ENCODE measurements at places on chromosomes 7 and 10. TPM values are rescaled to one million over a fixed set of nuclear protein-coding genes. Genes with fewer than 3 reads are reported as not detected.

DNA sequence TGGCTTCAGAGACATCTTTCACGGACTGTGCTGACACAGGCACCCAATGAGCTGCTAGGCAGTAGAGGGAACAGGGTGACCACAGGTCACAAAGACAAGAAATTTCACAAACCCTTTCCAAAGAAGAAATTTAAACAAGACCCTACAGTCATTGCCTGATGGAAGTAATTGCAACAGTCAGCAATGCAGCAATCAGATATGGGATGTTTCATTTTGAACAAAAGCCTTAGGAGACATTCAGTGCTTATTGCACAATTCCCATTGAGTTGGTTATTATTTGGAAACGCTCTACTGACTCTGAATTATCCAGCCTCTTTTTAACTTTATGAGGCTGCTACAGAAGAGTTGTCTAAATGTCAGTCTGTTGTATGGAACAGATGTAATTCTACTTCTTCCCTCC lies 85.5 kb downstream of the ETV1 start:
- H3K27ac ChIP-seq, result no peak overlapping the region
- no peaks in the 10 kb centered on the region for H3K27me3 ChIP-seq
- no peak for DNase-seq
- no peak overlapping the region for H3K4me3 ChIP-seq

Gene MDFIC
- 142 TPM for total RNA-seq

- no peaks in the 10 kb centered on the region for H3K27me3 ChIP-seq
- H3K4me1 ChIP-seq, result no peaks in the 10 kb centered on the region
- no peaks in the 10 kb centered on the region for H3K36me3 ChIP-seq
- no peak overlapping the region for H3K4me3 ChIP-seq
- H3K27ac ChIP-seq, result no peak overlapping the region
Measured at GRCh38 chr10:70557086-70557845, 45.3 kb downstream of the PRF1 start.

Gene GNG11
- 23.8 TPM for total RNA-seq

GRCh38 chr10:120251821-120252442 lies 205.1 kb upstream of the PLPP4 start:
- H3K4me1 ChIP-seq, result no peaks in the 10 kb centered on the region
- H3K27ac ChIP-seq, result no peak overlapping the region
- no peak overlapping the region for H3K4me3 ChIP-seq
- H3K27me3 ChIP-seq, result peaks cover 4% of the 10 kb centered on the region

DNA sequence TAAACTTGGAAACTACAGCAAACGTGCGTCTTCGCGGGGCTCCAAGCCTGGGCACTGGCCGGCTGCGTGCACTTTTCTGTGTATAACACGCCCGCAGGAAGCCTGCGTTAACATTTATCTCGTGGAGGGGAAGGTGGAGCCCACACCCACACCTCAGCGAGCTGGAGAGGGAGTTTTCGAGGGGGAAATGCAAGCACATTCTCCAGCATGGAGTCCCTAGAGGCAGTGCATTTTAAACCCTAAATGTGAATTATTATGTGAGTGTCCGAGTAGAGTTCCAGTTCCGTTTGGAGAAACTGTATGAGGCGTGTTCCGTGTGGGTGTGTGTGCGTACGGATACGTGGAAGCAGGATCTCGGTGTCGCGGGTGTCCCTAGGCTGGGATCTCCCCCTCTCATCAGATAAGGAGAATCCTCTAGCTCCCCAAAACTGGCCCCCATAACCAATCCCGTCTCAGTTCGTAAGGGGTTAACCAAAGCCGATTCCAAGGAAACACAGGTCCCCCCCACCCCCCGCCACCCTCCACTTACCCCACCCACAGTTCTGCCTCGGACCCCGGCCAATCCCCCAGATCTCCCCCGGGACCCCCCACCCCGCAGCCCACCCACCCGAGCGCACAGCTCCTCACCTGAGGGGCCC lies 403 bp downstream of the CDK6 start:
- no peaks in the 10 kb centered on the region for H3K36me3 ChIP-seq
- H3K27me3 ChIP-seq, result no peaks in the 10 kb centered on the region
- peak overlapping the region; percentile 90 for H3K4me3 ChIP-seq
- peak overlapping the region; percentile 91 for H3K27ac ChIP-seq
- DNase-seq, result peak; percentile 23

Gene YWHAG
- total RNA-seq, result 63.4 TPM

- H3K27me3 ChIP-seq, result peaks cover 3% of the 10 kb centered on the region
- DNase-seq, result no peak
- H3K4me1 ChIP-seq, result no peaks in the 10 kb centered on the region
Measured at GRCh38 chr10:25843551-25844170, 90.4 kb upstream of the MYO3A start.

Gene AGAP3
- total RNA-seq, result 47.3 TPM

Gene FRMD4A
- 14.6 TPM for total RNA-seq

DNA sequence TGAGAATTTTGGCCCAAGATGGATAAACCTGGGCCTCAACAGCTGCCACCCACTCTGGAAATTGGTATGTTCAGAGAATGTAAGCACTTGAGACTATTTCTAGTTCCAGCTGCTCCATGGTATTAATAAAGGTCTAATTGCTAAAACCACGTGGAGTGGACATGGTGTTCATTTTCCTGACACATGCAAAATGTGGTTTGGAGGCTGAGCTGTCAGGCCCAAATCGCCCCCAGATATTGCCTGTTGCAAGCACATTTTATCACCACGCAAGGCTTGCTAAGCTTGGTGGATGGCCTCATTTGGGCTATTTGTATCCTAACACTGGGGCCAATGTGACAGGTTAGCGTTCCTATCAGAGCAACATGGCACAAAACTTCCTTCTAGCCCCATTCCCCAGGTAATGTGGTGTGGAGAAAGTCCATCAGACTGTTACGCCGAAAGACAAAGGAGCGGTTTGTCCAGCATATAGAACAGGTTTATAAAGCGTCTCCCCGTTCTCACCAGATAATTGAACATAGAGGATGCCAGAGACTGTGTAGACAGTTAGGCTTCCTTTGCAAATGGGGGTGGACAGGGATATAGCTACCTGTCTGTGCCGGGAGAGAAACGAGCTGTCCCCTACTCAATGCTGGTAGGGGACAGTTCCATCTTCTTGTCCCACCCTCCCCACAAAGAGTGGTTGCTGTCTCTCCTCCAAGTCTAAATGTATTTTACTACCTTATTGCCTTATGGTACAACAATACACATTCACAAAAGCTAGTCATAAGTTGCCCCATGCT lies 78.0 kb upstream of the ANKRD1 start:
- no peak overlapping the region for H3K27ac ChIP-seq
- H3K36me3 ChIP-seq, result no peaks in the 10 kb centered on the region
- no peak overlapping the region for H3K4me3 ChIP-seq
- H3K4me1 ChIP-seq, result no peaks in the 10 kb centered on the region
- H3K27me3 ChIP-seq, result no peaks in the 10 kb centered on the region
- DNase-seq, result no peak

Gene GSTO2
- 4.1 TPM for total RNA-seq

- H3K4me1 ChIP-seq, result no peaks in the 10 kb centered on the region
- H3K4me3 ChIP-seq, result no peak overlapping the region
- no peak overlapping the region for H3K27ac ChIP-seq
- H3K27me3 ChIP-seq, result no peaks in the 10 kb centered on the region
Measured at GRCh38 chr10:127444155-127444554, 105.0 kb upstream of the NPS start.

DNA sequence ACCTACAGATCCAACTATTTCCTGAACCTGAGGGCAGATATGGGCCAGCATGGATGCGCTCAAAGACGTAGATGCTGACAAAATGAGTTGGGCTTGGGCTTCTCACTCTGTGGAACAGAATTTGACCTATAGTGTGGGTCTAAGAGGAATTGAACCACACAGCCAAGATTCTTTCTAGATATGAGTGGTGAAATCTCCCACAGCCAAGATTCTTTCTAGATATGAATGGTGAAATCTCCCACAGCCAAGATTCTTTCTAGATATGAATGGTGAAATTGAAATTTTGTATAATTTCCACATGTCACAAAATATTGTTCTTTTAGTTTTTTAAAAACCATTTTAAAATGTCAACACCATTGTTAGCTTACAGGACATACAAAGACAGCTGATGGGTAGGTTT lies 215.4 kb upstream of the LRGUK start:
- H3K27ac ChIP-seq, result no peak overlapping the region
- no peaks in the 10 kb centered on the region for H3K27me3 ChIP-seq
- no peaks in the 10 kb centered on the region for H3K36me3 ChIP-seq

Gene GIMAP8
- 18.4 TPM for total RNA-seq

Gene ACTR3C
- total RNA-seq, result 45.0 TPM

Gene MYO1G
- total RNA-seq, result 7.3 TPM
